Stomach (tissue), 19 donors: ENCODE measurements at places on chromosomes 16 and 17. TPM values are rescaled to one million over a fixed set of nuclear protein-coding genes. Genes with fewer than 3 reads are reported as not detected.

Gene MT1A
- total RNA-seq, result 56.7 TPM

Gene SLC2A4
- 23.7 TPM for total RNA-seq

Gene ABCA6
- 25.0 TPM for total RNA-seq

Gene PERCC1
- total RNA-seq, result not detected

Gene HSD3B7
- total RNA-seq, result 2.9 TPM

GRCh38 chr16:47426806-47427205 lies 34.1 kb downstream of the ITFG1 start:
- DNase-seq, result no peak
